ENCODE measurements at places on chromosomes 16 and 17.

DNA sequence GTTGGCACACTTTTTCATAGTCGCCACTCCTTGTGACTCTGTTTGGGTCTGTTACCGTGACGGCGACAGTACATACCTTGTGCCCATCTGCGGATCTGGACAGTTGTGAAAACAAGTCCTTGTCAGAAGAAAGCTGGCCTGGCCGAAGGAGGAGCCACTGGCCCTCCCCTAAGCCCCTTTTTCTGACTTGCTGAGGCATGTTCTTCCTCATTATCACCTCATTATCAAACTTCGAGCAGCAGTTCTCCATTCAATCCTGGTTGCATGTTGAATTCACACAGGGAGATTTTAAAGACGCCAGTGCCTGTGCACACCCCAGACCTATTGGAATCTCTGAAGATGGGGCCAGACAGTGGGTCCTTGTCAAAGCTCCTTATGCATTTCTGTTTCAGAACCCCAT, 61.1 kb downstream of the CYLD start:
- no peak for DNase-seq

GRCh38 chr16:4426021-4426684, 485 bp downstream of the DNAJA3 start:
- DNase-seq: no peak

GRCh38 chr17:67168496-67168895, 76.5 kb downstream of the HELZ start:
- DNase-seq: no peak

DNA sequence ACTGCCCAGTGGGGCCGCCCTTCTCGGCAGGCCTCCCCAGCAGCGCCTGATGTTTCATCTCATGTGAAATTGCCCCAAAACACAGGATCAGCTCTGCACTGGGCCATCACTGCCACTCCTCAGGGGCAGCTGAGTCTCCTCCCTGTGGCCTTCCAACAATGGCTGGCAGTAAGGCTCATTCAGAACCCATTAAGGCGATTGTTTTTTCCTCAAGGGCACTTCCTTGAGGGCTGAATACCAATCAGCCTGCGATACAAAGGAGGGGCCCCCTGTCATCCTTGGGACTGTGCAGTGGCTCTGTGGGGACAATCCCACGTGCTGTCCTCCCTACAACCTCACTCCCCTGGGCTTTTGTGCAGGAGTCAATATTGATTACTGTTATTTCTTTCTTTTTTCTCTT, 47.5 kb downstream of the XYLT1 start:
- no peak for DNase-seq

DNA sequence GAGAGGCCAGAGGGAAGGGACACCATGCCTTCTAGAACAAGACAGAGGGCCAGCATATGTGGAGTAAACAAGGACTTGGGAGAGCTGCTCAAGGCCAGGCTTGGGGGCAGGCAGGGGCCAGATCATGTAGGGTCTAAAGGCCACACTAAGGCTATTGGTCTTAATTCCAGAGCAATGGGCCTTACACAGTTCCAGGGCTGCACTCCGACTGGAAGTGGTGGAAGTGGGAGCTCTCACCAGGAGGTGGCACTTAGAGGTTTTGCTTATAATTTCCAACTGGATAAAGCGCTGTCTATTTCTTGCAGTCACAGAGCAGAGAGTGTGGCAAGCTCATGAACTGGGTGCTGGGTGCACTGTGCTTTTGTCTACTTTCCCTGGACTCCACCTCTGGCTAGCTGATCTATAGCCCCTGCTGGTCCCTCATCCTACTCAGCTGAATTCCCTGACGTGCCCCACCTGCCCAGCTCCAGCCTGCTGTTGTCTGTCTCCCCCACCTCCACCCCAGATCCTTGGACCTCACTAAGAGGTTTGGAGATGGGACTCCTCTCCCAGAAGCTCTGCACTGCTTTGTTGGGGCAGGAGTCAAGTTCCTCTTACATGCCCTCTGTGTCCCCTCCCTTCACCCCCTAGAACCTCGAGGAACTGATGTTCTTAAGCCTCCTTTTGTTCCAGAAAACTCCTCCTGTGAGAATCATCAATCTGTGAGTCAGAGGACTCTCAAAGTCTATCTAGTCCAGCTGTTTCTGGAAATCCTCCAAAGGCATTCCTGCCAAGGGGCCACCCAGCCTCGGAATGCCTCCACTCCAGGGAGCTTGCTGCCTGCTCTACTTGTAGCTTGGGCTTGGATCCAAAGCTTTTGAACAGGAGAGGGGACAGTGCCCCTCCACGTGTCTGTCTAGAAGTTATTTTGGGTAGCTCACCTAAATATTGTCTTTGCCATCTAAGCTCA, 48.1 kb upstream of the KSR1 start:
- no peak for DNase-seq

GRCh38 chr17:8793649-8794048, 5.5 kb downstream of the MFSD6L start:
- DNase-seq: no peak

DNA sequence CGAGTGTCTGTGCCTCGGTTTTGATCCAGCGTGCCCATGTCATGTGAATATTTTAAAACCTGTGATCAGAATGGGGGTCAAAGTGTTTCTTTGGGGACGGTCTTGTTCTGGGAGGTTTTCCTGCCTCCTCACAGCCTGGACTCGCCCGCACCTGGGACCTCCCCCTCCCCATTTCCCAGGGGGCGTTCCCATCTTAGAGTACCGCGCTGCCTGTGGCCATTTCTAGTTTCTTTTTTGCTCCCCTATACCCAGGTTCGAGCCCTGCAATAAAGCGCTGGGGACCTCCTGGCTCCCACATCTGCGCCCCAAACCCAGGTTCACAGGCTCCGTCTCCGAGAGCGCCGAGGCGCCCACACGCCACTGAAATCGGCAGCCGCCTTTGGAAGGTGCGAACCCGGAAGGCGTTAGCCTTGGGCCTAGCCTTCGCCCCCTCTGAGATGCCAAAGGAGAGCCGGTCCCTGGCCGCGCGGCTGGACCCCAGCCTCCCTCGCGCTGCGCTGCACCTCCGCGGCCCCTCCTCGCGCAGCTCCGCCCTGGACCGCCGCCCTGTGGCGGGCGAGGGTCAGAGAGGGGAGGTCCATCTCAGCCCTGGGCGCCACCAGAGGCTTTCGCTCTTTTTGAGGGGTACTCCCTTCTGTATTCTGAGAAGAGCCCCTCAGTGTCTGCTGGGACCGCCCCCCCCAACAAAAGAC, 1.7 kb downstream of the KCNJ12 start:
- no peak for DNase-seq

DNA sequence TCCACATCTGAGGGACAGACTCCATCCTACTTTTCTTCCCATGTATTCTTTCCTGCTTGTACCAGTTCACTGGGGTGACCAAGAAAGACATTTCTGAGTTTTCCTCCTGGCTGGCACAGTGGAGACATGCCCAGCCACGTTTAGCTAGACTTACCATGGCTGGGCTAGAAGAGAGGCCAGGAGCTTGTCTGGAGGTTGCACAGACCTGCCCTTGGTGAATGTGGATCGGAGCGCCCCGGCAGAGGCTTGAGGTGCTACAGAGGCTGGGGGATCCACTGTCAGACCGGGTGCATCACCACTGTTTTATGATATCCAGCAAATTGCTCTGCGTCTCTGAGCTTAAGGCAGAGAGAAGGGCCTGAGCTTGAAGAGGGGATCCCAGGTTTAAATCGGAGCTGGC, 3.5 kb downstream of the IL4R start:
- no peak for DNase-seq

- no peak for DNase-seq
These were observed 26.3 kb downstream of the MPG start for GRCh38 chr16:104355-104754.

DNA sequence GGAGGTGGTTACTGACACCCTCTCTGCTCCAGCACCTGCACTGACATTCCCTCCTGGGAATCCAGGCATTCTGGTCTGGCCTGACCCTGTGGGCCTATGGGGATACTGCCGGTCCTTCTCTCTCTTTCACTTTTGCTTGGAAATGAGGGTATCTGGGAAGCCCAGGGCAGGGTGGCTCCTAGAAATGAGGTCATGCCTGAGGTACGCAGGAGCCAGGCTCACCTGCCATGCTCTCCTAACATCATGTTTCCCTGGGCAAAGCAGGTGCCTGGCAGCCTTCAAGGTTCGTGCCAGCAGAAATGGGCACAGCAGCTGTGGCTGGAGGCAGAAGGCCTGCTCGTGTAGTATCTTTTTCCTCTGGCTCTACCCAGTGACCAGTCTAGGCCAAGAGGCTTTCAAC, 3.3 kb downstream of the ITGA3 start:
- DNase-seq: no peak

- DNase-seq: no peak
These were observed 19.5 kb downstream of the TNFRSF13B start for GRCh38 chr17:16952401-16952800.

Measured in BJ (cell line).